ENCODE measurements at places on chromosomes 7 and 10. TPM values are rescaled to one million over a fixed set of nuclear protein-coding genes. Genes with fewer than 3 reads are reported as not detected.

Gene SERPINE1
- not detected for total RNA-seq

Gene PLEKHA8
- total RNA-seq = 49.8 TPM

Gene PDE6C
- total RNA-seq = not detected

Gene TCERG1L
- 1.3 TPM for total RNA-seq

Gene SORBS1
- 303 TPM for total RNA-seq

Gene TFPI2
- total RNA-seq = not detected

Gene TMEM229A
- 0.31 TPM for total RNA-seq

Gene SPDYE11
- not detected for total RNA-seq

Gene INMT
- total RNA-seq = not detected

Gene CALML5
- total RNA-seq = not detected

Gene TLX1
- total RNA-seq = not detected

Gene TMEM213
- not detected for total RNA-seq

Gene CELF2
- 305 TPM for total RNA-seq

Gene MICU1
- total RNA-seq = 88.6 TPM

Gene BRI3
- total RNA-seq = 16.0 TPM

Gene GPER1
- total RNA-seq = 1.6 TPM

Gene ANKRD7
- total RNA-seq = 4.4 TPM

Gene MKLN1
- total RNA-seq = 96.1 TPM

Gene SEMA3C
- 360 TPM for total RNA-seq

Gene SPDYE2B
- not detected for total RNA-seq

Gene NHLRC2
- 47.3 TPM for total RNA-seq

Gene SPDYE16
- total RNA-seq = not detected

Gene GJD4
- not detected for total RNA-seq

Gene CALHM1
- total RNA-seq = not detected

Gene KIAA1549
- total RNA-seq = 57.9 TPM

Gene ACHE
- total RNA-seq = 13.1 TPM

Gene CTAGE8
- total RNA-seq = not detected

Gene FEZF1
- total RNA-seq = not detected

Gene SPDYE6
- total RNA-seq = not detected

Gene ZNF365
- total RNA-seq = 31.9 TPM

Gene NKX6-2
- total RNA-seq = not detected

Gene CNNM1
- total RNA-seq = 5.6 TPM

Gene LRRC4
- 28.8 TPM for total RNA-seq

Gene SPOCK2
- total RNA-seq = 18.5 TPM

Gene TRIM24
- 56.3 TPM for total RNA-seq

Gene MPP7
- total RNA-seq = 2.2 TPM

Gene RADIL
- 6.3 TPM for total RNA-seq

Gene CRPPA
- 7.2 TPM for total RNA-seq

Gene TAS2R60
- not detected for total RNA-seq
